ENCODE measurements at places on chromosomes 4 and X. TPM values are rescaled to one million over a fixed set of nuclear protein-coding genes. Genes with fewer than 3 reads are reported as not detected.
A peak's percentile ranks its signal among the peaks of the same experiment; 100 is the strongest.

Gene GNRHR
- not detected for total RNA-seq

Gene MTNR1A
- not detected for total RNA-seq

Gene ZNF732
- 0.57 TPM for total RNA-seq

GRCh38 chr4:159248384-159249178 is 145.7 kb downstream of the RAPGEF2 start:
- peak; percentile 85 for DNase-seq

- DNase-seq: no peak
Observed at GRCh38 chr4:26985873-26986272, 125.2 kb downstream of the STIM2 start.

- peak; percentile 40 for DNase-seq
Observed at GRCh38 chrX:154325541-154325940, 29.9 kb downstream of the TKTL1 start.

DNA sequence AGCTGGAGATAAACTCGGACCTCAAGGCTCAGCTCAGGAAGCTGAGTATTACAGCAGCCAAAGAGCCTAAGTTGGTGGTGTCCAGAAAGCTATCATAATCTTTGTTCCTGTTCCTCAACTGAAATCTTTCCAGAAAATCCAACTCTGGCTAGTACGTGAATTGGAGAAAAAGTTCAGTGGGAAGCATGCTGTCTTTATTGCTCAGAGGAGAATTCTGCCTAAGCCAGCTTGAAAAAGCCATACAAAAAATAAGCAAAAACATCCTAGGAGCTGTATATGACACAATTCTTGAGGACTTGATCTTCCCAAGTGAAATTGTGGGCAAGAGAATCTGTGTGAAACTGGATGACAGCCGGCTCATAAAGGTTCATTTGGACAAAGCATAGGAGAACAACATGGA is 74.6 kb downstream of the SHISA3 start:
- no peak for DNase-seq

Measured in fibroblast of the aortic adventitia (primary cell).